ENCODE measurements at places on chromosomes 7 and 10.

DNA sequence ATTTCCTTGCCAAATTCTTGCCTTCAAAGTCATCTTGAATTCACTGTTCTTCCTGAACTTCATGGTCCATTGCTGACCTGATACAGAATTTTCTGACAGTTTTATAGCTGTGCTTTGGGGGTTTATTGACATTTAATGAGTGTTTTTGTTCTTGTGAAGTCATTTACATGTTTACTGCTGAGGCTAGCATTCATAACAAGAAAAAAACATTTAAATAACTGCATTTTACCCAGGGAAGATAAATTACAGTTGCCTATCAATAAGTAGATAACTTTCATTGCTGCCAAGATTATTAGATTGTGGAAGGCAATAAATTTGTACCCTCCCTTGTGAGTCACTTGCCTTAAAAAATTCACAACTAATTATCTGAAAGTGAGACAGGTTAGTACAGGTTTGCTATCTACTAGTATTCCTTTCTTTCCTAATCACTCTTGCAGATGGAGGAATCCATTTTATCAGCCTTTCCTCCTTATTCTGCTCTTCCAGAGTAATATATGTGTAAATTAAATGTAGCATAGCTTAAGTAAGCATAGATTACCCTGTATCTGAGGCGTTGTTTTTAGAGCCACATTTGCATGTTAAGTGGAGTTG is 178.4 kb downstream of the EXOC4 start:
- no peak for DNase-seq

GRCh38 chr10:110860576-110861241 is 11.0 kb upstream of the PDCD4 start:
- peak; percentile 17 for DNase-seq

GRCh38 chr7:127976738-127977120 is 54.5 kb downstream of the LRRC4 start:
- DNase-seq, result no peak

- DNase-seq, result no peak
Measured at GRCh38 chr10:52525761-52526160, 211.7 kb downstream of the DKK1 start.

DNA sequence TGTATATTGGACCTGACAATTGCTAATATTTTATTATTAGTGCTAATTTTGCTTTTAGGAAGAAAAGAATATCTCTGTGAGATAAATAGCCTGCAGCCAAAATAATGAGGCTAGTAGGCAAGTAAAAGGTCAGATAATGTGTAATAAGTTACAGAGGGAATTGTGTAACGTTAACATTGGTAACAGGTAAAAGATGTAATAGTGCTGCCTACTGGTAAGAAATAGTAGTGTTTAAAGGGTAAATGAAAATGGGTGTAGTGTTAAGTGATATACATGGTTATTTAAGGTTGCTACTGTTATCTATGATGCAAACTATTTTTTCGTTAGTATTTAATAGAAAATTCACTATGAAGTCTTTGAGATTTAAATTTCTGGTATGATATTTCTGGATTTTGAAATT is 9.2 kb upstream of the FOXP2 start:
- DNase-seq, result no peak

- DNase-seq, result no peak
Measured at GRCh38 chr10:19096501-19097073, 48.0 kb downstream of the MALRD1 start.

DNA sequence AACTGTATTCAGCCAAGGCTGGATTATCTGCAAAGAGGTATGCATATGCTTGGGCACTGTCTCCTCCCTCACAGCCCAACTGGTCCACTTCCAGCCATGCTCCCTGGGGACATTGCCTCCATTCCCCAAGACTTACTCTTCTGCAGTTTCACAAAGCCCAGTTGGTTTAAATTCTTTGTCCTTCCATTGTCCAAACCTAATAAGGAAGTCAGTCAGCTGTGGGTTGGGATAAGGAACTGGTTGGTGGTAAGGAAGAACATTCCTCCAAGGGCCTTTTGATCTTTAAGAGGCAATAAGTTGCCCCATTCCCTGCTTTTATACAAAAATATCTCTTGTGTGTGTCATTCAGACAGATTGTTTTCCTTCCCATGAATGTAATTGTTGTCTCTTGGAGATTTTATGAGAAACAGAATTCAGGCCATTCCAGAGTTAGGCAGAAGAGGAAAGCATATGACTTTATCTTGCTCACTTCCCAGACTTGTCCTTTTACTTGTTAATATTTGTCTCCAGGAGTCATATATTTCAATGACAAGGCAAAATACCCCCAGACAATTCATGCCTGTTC is 673.7 kb downstream of the SUGCT start:
- no peak for DNase-seq

GRCh38 chr10:112584276-112584675 is 137.3 kb downstream of the VTI1A start:
- no peak for DNase-seq

DNA sequence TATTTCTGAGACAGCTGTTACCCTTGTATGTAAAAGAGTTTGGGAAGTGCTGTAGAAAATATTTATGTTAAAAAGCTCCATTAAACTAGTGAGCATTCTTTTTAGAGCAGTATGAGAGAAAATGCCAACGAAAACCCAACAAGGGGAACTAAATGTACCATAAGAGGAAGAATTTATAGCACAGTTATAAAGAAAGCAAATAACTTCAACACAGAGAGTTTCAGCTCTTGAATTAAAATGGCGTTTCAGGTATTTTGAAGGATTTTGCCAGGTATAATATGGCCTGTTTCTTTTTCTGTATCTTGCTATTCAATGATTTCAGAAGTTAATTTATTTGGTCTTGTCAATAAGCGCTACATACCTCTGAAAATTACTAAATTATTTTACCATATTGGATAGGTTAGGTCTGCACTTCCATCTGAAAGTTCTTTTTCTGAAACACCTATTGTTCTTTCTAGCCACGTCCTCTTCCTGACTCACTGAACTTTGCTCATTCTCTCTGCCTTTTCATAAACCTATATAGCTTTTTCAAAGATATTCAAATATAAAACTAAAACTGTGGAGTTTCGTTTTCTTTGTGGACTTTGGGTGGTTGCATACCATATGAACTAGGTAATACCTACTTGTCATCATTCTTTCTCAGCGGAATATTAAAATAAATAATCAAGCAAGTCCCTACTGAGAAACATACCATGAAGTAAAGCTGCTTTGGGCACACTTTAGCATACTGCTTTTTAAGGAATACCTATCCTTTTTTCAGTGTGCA is 136.1 kb downstream of the SEMA3A start:
- no peak for DNase-seq

DNA sequence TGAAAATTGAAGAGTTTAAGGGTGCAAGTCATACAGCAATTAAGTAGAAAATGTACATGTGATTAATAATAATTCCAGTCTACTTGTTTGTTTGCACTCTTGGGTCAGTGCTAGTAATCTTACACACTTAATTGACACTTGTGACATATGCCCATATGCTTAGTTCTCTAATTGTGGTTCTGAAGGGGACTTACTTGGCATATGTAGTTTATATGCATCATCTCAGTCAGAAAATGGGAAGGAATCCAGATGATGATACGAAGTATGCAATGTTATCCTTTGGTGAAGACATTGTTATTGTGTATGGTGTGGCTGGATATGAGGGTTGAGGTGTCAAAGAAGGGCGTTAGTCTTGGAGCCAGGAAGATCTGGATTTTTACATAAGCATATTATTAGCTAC is 193.5 kb upstream of the HDAC9 start:
- no peak for DNase-seq

DNA sequence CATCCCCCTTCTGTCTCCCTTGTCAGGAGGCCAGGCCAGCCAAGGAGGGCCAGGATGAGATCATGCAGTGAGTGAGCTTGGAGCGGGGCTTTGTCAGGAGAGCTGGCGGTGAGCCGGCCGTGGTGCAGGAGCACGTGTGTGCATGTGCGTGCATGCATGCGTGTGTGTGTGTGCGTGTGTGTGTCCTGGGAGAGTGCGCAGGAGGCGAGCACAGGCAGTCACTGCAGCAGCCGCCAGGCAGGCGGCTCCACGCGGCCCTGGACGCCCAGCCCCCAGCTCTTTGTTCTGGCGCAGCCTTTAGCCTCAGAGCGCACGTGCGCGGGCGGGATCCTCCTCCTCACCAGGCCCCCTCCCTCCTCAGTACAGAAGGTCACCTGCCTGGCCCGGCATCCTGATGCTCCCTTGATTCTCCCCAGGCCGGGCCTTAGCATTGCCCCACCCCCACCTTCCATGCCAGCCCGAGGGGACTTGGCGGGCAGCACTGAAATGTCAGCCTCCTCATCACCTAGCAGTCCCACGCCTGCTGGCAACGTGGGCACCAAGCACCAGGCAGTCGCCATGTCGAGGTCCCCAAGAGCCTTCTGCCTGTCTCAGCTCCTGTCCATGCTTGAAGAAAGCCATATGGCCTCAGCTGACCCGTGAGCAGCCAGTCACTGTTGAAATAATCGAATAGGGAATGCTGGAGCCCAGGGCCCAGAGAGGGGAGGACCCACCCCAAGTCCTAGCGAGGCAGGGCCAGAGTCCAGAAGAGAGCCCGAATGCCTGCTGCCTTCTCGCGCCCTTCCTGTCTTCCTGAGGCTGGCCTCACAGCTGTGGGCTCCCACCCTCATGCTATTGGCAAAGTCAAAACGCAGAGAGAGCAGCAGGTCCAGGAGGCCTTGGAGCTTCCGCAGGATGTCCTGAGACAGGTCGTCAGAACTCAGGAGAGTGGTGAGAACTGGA is 125.9 kb upstream of the PPIF start:
- DNase-seq, result no peak

DNA sequence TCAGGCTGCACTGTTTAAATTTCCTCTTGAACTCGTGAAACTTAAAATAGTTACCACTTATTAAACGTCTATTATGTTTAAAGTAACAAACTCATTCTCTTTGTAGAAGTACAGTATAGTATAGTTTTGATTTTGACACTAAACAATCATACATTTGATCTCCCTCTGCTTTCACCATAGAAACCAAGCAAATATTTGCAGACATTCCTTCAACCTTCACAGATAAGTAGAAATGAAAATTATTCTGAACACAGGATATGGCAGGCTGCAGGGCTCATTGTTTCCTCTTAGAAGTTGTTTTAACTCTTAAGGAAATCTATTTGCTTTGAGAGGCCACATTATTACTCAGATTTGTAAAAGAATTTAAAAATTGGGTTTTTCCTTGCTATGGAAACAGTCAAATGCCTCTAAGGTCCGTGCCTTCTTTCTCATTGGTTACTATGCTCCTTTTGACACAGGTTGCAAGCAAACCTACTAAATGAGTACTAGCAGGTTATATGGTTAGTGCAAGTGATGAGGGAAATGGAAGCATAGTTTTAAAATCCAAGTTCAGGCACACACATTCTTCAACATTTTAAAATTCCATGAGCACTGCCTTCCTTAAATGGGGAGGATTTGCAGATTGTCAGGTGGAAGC is 92.8 kb upstream of the FAM133B start:
- no peak for DNase-seq

GRCh38 chr10:84531396-84531795 is 203.0 kb downstream of the CCSER2 start:
- no peak for DNase-seq

DNA sequence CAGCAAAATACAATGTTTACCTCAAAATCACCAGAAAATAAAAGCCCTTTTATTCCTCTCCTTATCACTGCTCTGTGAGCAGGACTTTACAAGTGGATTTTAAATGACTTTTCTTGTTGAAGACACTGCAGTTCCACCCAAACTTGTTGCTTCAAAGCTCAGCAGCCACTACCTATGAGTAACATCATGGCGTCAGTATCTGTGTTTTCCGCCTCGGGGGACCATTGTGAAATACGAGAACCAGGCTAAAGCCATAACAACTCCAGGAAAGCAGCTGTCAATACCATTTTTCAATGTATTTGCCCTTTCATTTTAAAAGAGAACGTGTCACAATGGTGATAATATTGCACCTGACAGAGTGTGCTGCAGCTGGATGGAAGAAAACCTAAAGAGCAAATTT is 284.0 kb upstream of the RNF32 start:
- DNase-seq, result no peak

GRCh38 chr7:100966542-100967291 is 2.6 kb upstream of the MUC12 start:
- no peak for DNase-seq

DNA sequence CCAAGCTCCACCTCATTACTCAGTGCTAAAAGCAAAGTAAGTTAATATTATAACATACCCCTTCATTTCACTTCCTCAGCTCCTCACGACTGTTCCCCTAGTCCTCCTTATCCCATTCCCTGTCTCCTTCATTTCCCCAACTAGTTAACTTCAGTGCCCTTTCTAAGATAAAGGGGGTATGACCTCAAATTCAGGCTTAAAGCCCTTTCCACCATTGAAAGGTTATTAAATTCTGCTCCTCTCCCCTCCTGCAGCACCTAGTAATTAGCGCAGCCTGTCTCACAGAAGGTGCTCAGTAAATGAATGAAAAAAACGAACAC is 1.0 kb downstream of the CRPPA start:
- no peak for DNase-seq

DNA sequence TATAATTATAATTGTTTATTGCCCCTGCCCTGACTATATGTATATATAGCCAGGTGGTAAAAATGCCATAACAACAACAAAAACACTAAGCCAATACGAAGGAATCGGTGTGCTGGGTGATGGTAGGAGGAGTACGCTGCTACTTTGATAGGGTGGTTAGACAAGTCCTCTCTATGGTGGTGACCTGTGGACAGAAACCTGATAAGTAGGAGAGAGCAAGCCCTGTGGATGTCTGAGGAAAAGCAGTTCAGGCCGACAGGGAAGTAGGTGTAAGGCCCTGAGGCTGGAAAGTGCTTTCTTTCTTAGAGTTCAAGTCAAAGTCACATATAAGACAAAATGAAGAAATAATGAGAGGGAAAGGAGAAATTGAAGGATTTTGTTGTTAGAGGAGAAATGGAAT is 823.8 kb upstream of the CELF2 start:
- no peak for DNase-seq

GRCh38 chr7:32415936-32416335 is 74.2 kb downstream of the LSM5 start:
- DNase-seq, result no peak

DNA sequence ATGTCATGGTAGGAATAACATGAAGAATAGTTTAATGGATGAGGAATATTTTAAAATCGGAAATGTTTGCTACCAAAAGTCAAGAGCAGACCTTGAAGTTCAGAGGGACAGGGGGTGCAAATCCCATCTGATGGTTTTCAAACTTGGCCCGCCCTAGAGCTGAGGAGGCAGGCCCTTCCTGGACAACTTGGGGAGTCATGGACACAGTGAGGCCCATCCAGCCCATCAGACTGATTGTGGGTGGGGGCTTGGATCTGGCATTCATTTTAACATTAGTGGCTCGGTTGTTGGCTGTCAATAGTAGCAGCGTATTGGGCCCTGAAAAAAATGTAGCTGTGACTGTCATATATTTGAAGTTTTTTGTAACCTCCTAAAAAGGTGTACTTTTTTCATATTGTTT is 2.0 kb downstream of the C10orf90 start:
- no peak for DNase-seq

- DNase-seq, result no peak
Measured at GRCh38 chr10:4543938-4544533, 282.0 kb upstream of the AKR1E2 start.

DNA sequence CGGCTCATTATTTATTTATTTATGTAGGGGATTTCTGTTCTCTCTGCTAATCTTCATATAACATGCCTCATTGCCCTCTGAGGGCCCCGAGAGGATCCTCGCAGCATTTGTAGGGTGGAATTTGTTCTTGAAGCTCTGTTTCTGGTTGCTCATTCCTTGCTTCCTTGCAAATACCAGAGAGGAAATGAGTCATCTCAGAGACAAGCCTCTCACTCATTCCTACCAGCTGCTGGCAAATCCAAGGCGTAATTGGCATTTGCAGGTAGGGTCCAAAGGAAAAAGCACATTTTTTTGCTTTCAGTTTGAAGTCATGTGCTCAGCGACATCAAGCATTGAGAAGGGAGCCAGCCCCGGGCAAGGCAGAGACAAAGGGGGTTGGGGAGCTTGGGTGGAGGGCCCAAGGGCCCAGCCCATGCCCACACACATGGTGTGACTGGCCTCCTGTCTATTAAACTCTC is 501.6 kb downstream of the GALNT17 start:
- no peak for DNase-seq
